ENCODE measurements at places on chromosomes 12 and 14.

DNA sequence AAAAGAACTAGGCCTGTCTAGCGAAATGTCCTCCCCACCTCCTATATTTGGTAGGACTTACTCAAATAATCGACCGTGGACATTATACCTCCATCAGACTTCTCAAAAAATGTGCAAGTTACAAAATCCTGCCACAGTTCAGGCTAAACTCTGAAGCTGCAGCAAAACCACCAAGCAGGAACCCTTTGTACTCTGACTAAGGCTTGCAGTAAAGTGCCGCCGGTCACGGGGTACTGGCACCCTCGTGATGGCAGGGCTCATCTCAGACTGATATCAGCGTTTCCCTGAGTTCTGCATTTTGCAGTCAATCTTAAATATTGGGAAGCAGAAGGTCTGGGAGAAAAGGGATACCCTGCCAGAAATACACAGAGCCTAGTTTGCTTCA, 17.1 kb downstream of the SLC11A2 start:
- no peak for DNase-seq

DNA sequence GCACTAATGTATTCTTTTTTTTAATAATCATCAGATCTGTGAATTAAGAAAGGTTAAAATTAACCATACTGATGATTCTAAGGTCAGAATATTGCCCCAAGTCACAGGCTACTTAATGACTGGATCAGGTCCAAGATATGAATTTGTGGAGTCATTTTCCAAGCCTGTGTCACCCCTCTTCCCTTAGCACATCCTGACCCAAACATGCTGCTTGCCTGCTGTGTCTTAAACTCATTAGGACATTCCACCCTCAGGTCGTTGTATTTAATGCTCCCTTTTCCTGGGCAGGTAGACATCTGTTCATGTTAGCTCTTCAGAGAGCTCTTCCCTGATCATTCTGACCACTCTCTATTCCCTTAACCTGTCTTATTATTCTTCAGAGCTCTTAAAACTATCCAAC, 463.5 kb upstream of the PDE3A start:
- no peak for DNase-seq

GRCh38 chr12:64745980-64746379, 13.2 kb downstream of the GNS start:
- no peak for DNase-seq

- DNase-seq = no peak
Observed at GRCh38 chr12:121515615-121516014, 65.2 kb downstream of the KDM2B start.

- no peak for DNase-seq
Observed at GRCh38 chr12:52630599-52631200, 12.3 kb upstream of the KRT73 start.

DNA sequence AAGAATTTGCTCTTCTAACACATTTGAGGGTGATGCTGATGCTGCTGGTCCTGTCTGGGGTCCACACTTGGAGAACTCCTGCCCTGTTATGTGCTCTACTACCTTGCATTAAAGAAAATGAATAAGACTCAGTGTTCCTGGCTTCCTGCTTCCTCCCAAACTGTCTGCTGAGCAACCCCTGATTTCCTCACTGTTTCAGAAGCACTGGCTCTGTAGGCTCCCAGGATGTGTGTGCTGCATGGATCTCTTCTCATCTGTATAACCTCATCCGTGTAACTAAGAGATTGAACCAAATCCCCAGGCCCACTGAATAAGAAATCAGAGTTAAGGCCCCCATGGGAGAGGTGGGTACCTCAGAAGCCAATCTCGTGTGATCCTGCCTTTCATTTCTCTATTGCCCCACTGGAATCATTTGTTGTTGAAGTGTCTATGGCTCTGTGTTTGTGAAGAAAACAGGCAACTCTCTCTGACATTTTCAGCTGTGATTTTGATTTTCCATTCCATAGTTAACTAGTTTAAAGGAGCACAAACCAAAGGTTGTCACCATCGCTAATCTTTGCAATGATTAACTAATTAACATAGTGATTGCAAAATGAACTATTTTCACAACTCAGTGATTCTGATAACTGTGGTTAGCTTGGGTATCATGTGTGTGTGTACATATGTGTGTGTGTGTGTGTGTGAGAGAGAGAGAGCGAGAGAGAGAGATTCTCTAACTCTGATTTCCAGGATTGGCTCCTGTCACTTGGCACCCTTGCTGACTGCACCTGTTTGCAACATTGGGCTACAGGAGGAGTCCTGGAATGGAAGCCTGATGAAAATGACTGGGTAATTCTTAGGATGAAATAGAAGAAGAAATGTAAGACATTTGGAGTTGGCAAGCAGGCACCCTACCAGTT, 196.2 kb downstream of the SLC38A4 start:
- DNase-seq = no peak

- DNase-seq = no peak
Observed at GRCh38 chr14:73662487-73662943, 17.7 kb downstream of the DNAL1 start.

- no peak for DNase-seq
Observed at GRCh38 chr14:36510874-36511273, 9.2 kb downstream of the NKX2-1 start.

DNA sequence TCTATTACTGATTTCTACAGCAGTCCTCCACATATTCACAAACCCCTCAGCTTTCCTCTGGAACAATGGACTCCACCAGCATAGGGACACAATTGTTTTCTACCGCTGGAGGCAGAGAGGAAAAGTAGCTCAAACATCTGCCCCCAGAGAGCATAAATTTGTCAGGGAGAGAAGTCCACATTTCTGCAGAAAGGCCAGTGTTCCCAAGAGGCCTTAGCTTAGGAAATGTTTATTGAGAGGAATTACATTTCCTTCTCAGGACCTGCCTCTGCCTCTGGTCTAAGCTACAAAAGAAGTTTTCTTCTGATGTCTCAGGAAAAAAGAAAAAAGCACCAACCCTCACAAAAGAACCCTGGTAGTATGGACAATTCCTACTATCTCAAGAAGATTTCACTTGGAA, 217.8 kb upstream of the BMP4 start:
- no peak for DNase-seq

Data from COR-L47 (cell line).